HL-60 (cell line): ENCODE measurements at places on chromosomes 13 and 19.

GRCh38 chr13:110089100-110089499 lies 217.9 kb downstream of the COL4A1 start:
- DNase-seq: no peak

DNA sequence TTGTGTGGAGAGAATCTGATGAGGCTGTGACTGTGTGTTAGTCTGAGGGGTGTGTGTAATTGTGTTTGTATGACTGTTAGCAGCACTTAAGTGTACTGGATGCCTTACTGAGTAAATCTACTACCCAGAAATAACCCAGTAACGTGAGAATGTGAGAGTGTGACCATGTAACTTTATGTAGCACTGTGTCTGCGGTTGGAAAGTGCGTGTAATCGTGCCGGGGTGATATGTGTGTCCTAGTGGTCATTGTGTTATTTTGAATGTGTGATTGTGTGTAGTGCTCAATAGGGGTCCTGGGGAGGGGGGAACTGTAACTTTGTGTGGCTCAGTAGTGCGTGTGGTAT lies 550 bp downstream of the ZNF383 start:
- peak; percentile 10 for DNase-seq

DNA sequence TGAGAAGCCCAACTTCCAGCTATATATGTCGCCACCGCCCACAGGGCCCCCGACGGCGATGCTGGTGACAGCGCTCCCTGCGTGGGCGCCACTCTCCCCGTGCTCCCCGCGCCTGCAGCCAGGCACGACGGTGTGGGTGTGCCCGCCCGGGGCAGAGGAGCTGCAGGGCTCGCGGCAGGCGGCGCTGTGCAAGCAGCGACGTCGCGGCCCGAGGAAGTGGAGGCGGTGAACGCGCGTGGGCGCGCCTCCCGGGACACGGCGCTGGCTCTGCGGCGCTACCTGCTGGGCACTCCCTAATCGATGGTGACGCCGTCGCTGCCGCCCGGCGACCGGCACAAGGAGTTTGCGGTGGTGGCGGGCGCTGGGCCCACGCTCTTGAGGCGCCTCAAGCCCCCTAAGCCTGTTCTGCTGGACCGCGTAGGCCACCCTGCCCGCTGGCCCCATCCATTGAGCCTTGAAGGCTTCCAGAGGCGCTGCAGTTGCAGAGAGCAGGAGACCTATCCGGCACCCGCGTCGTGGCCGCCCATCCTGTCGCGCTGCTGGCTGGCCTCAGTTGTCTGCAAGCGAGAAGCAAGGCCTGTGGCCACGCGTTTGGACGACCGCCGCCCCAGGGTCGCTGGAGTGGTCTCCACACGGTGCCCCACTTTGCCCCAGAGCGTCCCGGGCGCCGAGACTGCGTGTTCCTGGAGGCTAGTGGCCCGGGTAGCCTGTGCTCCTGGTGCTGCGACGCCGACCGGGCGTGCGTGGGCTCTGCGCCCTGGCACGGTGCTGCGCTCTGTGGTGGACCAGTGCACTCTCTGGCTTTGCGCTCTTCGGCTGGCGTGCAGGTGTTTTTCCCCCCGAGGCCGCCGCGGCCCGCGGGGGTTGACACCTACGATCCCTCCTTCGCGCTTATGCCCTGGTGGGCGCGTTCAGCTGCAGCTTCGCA lies 23.1 kb downstream of the LRFN3 start:
- DNase-seq: no peak

DNA sequence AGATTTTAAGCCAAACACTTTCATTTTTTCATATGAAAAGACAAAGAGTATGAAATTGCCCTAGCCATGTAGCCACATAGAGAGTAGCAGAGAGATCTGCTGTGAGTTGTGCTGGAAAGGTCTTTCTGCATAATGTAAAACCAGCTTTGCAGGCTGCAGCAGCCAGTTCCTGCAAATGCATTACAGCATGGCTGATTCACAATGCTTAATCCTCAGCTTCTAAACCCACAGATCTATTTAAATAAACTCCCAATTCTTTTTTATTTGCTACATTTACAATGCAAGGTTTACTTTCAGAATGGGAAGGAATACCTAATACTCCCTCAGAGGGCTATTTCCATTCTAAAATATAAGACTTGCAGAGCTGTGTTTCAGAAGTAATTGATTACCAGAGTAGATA lies 185.6 kb upstream of the STARD13 start:
- DNase-seq: no peak

GRCh38 chr19:55540619-55541018 lies 3.7 kb upstream of the SBK2 start:
- DNase-seq: no peak

- DNase-seq: no peak
Measured at GRCh38 chr19:56159009-56159559, 16.7 kb upstream of the GALP start.

DNA sequence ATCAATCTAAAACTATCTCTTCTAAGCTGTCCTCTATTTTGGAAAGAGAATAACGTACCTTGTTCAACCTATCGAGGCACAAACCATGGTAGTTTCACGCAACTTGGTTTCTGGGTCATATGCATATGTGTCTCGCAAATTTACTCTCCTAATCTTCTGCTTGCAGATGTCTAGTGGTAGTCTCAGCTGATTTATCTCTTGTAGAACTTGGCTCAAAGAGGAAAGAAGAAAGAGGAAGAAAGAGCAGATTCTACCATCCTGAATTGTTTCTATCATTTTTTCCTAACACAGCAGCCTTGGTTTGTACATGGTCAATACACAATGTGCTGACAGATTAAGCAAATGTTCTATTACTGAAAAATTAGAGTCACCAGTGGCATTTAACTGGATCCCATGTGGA lies 282.3 kb downstream of the SPRY2 start:
- DNase-seq: no peak

DNA sequence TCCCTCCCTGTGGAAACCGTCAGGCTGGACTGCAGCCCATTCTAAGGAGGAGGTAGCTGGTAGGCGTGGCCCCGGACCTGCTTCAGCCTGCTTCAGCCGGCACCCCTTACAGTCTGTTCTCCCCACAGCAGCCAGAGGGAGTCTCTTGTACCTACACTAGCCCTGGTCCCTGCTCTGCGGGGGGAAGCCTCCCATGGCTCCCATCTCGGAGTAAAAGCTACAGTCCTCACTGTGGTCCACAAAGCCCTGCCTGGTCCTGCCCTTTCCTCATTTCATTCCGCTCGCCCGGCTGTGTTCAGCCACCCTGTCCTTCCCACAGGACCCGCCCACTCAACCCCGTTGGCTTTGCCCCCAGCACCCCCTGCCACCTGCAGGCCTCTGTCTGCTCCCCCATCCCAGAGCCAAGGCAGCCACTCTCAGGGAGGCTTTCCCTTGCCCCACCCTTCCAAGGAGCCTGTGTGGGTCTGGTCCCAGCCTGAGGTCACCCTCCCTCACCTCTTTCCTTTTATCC lies 1.3 kb downstream of the PGLYRP1 start:
- DNase-seq: no peak

GRCh38 chr19:5968431-5969373 lies 9.2 kb downstream of the RANBP3 start:
- DNase-seq: no peak

DNA sequence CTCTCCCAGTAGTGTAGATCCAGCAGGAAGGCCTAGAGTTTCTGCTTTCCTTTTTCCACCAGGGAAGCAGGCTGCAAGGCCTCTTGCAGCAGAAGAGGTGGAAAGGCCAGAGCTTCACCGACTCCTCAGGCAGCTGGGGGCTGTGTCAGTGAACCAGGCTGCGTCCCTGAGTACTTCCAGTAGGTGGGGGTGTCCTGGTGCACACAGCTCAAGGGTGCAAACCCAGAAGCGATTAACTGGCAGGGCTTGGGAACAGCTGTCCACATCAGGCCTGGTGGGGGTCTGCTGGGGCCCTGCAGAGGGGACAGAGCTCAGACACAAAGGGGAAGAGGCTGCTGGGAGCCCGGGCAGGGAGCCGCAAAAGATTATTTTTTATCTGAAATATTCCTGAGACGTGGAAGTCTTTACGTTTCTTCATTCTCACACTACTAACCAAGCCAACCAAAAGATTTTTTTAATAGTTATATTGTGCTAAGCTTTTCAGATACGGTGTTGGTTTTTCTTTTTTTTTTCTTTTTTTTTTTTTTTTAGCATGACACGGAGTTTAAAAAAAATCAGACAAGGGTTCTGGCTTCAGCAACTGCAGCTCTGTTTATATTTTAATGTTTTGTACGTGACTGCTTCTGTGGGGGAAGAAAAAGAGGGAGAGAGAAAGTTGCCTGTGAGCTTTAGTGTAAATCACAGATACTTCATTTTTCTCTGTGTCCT lies 11.0 kb downstream of the TSHZ3 start:
- no peak for DNase-seq
